ENCODE measurements at places on chromosomes 11 and 22.

DNA sequence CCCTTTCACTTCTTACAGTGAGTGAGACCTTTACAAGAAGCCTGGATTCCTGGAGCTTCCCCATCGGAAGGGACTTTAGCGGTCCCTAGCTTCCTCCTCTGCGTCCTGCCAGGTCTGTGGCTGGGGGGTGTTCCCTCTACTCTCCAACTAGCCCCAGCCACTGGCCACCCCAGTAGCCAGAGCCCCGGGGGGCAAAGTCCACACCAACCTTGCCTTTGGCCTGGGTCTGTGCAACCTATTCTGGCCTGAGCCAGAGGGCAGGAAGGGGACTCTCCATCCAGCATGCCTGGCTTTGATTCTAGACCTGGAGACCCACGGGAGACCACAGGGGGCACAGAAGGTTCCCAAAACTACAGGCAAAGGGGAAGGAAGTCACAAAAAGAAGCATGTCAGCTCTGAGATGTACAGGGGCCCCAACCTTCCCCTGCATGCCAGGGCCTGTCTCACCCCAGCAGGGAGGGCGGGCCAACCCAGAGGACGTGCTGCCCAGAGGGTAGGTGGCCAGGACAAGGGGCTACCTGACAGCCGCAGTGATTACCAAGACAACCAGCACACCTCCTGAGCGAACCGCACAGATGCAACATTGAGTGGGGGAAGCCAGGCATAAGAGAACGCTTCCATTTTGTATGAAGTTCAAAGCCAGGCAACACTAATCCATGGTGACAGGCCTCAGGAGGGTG is 52.4 kb downstream of the DSCAML1 start:
- DNase-seq: no peak

- no peak for DNase-seq
Observed at GRCh38 chr11:79165908-79166307, 274.9 kb downstream of the TENM4 start.

DNA sequence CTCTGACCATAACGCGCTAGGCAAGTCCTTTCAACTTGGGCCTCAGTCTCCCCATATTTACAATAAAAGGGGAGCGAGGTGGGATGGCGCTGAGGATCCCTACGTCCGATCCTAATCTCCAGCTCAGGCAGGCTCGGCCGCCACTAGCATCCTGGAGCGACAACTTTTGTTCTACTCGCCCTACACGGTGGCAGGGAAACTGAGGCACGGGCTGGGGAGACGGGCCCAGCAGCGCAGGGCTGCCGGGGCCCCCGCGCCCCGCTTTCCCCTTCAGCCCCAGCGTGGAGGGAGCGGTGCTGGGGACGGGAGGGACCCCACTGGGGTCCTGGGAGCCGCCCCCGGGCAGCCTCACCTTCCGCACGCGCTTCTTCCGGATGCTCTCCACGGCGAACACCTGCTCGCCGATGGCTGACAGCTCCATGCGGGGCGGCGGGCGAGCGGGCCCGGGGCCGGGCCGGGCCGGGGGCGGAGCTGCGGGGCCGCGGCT is 413 bp downstream of the CBX7 start:
- DNase-seq: no peak

- DNase-seq: no peak
Observed at GRCh38 chr11:37504921-37505320, 906.9 kb upstream of the RAG2 start.

GRCh38 chr22:32644252-32645100 is 157.0 kb upstream of the TIMP3 start:
- DNase-seq: peak; percentile 73

DNA sequence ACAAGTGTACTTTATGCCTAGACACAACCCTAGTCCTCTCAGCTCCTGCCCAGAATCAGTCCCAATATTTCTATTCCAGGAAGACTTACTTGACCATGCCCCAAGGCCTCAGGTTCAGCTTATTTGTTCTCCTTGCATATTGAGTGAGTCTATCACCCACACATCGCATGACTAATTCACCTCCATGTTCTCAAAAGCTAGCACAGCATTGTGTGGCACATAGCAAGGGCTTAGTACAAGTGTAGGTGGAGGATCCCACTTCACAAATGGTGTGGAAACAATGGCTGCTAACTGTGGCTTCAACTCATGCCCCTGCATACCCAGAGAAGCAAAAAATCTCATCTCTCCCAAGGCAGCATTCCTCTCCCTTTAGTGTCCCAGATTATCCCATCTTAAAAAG is 602.6 kb upstream of the API5 start:
- DNase-seq: no peak

All from suppressor macrophage (primary cell).